ENCODE measurements at places on chromosomes 3 and 15.

GRCh38 chr3:31895471-31895870 is 85.6 kb downstream of the OSBPL10 start:
- DNase-seq = no peak

DNA sequence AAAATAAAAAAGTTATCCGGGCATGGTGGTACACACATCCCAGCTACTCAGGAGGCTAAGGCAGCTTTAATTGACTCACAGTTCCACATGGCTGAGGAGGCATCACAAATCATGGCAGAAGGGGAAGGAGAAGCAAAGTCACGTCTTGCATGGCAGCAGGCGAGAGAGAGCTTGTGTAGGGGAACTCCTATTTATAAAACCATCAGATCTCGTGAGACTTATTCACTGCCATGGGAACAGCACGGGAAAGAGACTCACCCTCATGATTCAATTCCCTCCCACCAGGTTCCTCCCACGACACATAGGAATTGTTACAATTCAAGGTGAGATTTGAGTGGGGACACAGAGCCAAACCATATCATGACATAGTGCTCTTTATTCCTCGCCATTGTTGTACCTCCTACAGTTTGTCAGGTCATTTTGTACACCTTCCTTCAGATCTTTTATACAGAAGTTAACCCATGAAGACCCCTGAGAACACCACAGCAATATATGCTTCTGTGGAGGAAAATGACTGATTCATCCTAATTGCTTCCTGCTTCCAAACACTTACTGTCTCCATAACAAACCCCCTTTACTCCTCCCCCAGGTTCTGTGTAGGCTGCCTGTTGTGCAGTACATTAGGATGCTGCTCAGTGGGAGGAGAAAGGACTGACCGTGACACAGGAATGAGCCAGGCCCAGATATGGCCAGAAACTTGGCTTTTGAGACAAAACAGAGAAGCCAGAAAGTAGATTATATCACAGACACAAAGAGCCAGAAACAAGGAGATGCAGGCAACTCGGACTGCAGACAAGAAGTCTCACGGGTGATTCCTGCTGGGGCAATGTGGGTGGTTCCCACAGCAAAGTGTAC is 67.9 kb upstream of the HEG1 start:
- no peak for DNase-seq

DNA sequence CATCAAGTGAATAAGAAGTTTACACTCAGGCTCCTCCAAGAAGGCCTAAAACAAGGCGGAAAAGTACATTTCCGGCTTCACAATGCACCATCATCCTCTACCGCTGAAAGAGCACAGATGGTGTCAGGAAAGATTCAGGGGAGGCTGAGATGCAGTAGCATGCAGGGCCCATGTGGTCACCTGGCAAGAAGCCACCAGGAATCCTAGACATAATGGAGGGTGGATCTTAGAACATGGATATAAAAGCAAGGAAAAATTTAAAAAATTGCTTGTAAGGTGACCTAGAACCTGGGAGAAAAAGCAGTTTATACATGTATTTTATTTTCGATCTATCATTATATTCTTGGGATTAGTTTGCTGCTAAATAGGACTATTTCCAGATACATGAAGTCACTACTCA is 21.9 kb upstream of the OTOL1 start:
- DNase-seq = no peak

GRCh38 chr3:32897981-32898623 is 53.3 kb upstream of the CCR4 start:
- no peak for DNase-seq

- no peak for DNase-seq
Observed at GRCh38 chr15:40550341-40551037, 14.4 kb downstream of the CCDC32 start.
